ENCODE measurements at places on chromosomes 13 and 19. TPM values are rescaled to one million over a fixed set of nuclear protein-coding genes. Genes with fewer than 3 reads are reported as not detected.

The B3GNT3 gene
- total RNA-seq, result not detected

The TDRD12 gene
- 0.36 TPM for total RNA-seq

The KLK2 gene
- not detected for total RNA-seq

The ZFP82 gene
- total RNA-seq, result 5.5 TPM

The MAP4K1 gene
- 0.53 TPM for total RNA-seq

The ZNF234 gene
- total RNA-seq, result 8.5 TPM

The CEACAM16 gene
- not detected for total RNA-seq

Data from thoracic aorta endothelial cell (primary cell).